ENCODE measurements at places on chromosomes 12 and 14. TPM values are rescaled to one million over a fixed set of nuclear protein-coding genes. Genes with fewer than 3 reads are reported as not detected.
A peak's percentile ranks its signal among the peaks of the same experiment; 100 is the strongest.

- H3K36me3 ChIP-seq: no peaks in the 10 kb centered on the region
- no peak overlapping the region for H3K27ac ChIP-seq
- no peak overlapping the region for H3K4me3 ChIP-seq
- peaks cover 4% of the 10 kb centered on the region for H3K27me3 ChIP-seq
- peaks cover 13% of the 10 kb centered on the region for H3K4me1 ChIP-seq
Measured at GRCh38 chr12:64525461-64526160, 73.7 kb downstream of the TBK1 start.

DNA sequence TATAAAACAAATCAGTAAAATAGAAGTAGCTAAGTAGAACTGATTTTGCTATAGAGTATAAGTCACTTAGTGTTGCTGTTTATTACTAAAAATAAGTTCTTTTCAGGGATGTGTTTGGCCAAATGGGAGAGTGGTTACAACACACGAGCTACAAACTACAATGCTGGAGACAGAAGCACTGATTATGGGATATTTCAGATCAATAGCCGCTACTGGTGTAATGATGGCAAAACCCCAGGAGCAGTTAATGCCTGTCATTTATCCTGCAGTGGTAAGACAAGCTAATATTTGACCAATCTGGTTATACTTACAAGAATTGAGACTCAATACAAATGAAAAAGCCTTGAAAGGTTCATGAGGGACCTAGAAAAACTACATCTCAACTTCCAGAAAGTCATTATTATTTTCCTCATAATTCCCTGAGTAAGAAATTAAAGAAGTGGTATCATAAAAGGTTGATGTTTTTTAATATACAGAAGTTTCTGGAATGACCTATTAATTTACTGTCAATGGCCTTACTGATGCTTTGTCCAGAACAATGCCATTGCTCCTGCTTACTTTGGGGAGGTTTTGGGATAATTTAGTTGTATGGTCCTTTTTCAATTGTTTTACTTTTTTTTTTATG lies 1.9 kb downstream of the LYZ start:
- no peak overlapping the region for H3K4me3 ChIP-seq
- H3K27me3 ChIP-seq: peaks cover 14% of the 10 kb centered on the region
- H3K27ac ChIP-seq: no peak overlapping the region
- peaks cover 5% of the 10 kb centered on the region for H3K4me1 ChIP-seq

Gene KRT80
- total RNA-seq: not detected

Gene CLEC12A
- 0.83 TPM for total RNA-seq

- H3K4me1 ChIP-seq: no peaks in the 10 kb centered on the region
- no peak for DNase-seq
- no peak overlapping the region for H3K27ac ChIP-seq
- H3K4me3 ChIP-seq: no peak overlapping the region
- no peaks in the 10 kb centered on the region for H3K36me3 ChIP-seq
- peaks cover 7% of the 10 kb centered on the region for H3K27me3 ChIP-seq
Measured at GRCh38 chr12:125324861-125325490, 259.7 kb downstream of the AACS start.

Gene MYO1A
- 1.4 TPM for total RNA-seq

GRCh38 chr14:71964716-71965115 lies 32.5 kb downstream of the RGS6 start:
- peaks cover 9% of the 10 kb centered on the region for H3K27me3 ChIP-seq
- no peak overlapping the region for H3K27ac ChIP-seq
- no peaks in the 10 kb centered on the region for H3K36me3 ChIP-seq
- no peak for DNase-seq

Gene DEPDC4
- 2.1 TPM for total RNA-seq

DNA sequence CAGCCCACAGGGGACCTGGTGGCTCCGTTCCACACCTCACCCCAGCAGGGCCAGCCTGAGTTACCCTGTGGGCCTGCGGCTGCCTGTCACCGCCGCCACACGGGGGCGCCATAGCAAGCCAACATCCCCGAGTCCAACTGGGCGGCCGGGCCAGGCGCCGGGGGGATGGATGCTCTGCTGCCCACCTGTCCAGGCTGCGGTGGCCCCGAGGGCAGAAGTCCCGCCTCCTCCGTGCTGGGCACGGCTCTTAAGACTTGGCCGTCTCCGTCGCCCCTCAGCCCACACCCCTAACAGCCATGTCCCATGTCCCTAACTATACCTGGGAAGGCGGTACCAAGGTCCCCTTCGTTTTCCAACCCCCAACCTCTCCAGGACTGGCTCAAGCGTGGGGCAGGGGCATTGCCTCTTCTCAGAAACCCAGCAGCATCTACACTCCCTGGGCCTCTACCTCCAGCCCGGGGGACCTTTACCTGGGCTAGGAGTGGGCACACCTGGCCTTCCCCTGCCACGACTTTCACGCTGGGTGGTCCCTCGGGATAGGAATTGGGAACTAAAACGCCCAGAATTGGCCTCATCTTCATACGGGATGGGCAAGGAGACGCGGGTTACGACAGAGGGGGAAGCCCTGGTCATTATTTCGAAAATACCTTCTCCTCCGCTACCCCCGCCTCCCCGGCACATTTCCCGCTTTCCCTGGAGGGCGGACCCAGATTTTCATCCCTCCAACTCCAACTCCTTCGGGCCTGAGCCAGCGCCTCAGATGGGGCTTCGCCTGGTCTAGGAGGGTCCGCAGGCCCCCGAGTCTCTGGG lies 1.1 kb upstream of the CYP46A1 start:
- peak; percentile 84 for DNase-seq
- no peaks in the 10 kb centered on the region for H3K36me3 ChIP-seq
- peak overlapping the region; percentile 86 for H3K4me3 ChIP-seq
- peak overlapping the region; percentile 94 for H3K27ac ChIP-seq
- peaks cover 21% of the 10 kb centered on the region for H3K27me3 ChIP-seq

- no peak overlapping the region for H3K27ac ChIP-seq
- DNase-seq: no peak
- no peaks in the 10 kb centered on the region for H3K36me3 ChIP-seq
- no peaks in the 10 kb centered on the region for H3K27me3 ChIP-seq
- H3K4me3 ChIP-seq: no peak overlapping the region
Measured at GRCh38 chr14:28875934-28876571, 109.5 kb downstream of the FOXG1 start.

GRCh38 chr12:78938341-78939084 lies 73.9 kb downstream of the SYT1 start:
- no peak overlapping the region for H3K4me3 ChIP-seq
- no peak overlapping the region for H3K27ac ChIP-seq
- H3K27me3 ChIP-seq: no peaks in the 10 kb centered on the region

- no peak for DNase-seq
- H3K4me3 ChIP-seq: no peak overlapping the region
- H3K36me3 ChIP-seq: peaks cover 75% of the 10 kb centered on the region
- no peak overlapping the region for H3K27ac ChIP-seq
- no peaks in the 10 kb centered on the region for H3K27me3 ChIP-seq
Measured at GRCh38 chr14:50030036-50030435, 86.3 kb downstream of the VCPKMT start.

GRCh38 chr14:105883066-105884005 lies 357.0 kb downstream of the TMEM121 start:
- DNase-seq: no peak
- no peak overlapping the region for H3K27ac ChIP-seq
- peaks cover 16% of the 10 kb centered on the region for H3K4me1 ChIP-seq
- H3K4me3 ChIP-seq: no peak overlapping the region
- no peaks in the 10 kb centered on the region for H3K36me3 ChIP-seq

Gene CCDC184
- total RNA-seq: 0.17 TPM

- H3K4me1 ChIP-seq: no peaks in the 10 kb centered on the region
- no peaks in the 10 kb centered on the region for H3K27me3 ChIP-seq
- no peaks in the 10 kb centered on the region for H3K36me3 ChIP-seq
- no peak overlapping the region for H3K27ac ChIP-seq
- no peak for DNase-seq
Measured at GRCh38 chr14:85617791-85618190, 87.8 kb downstream of the FLRT2 start.

Gene GYS2
- not detected for total RNA-seq

GRCh38 chr12:3105690-3106479 lies 28.7 kb downstream of the TSPAN9 start:
- H3K27me3 ChIP-seq: peaks cover 15% of the 10 kb centered on the region
- no peak overlapping the region for H3K4me3 ChIP-seq
- H3K36me3 ChIP-seq: no peaks in the 10 kb centered on the region
- H3K4me1 ChIP-seq: peaks cover 13% of the 10 kb centered on the region
- peak; percentile 23 for DNase-seq

Gene NANOG
- total RNA-seq: not detected

DNA sequence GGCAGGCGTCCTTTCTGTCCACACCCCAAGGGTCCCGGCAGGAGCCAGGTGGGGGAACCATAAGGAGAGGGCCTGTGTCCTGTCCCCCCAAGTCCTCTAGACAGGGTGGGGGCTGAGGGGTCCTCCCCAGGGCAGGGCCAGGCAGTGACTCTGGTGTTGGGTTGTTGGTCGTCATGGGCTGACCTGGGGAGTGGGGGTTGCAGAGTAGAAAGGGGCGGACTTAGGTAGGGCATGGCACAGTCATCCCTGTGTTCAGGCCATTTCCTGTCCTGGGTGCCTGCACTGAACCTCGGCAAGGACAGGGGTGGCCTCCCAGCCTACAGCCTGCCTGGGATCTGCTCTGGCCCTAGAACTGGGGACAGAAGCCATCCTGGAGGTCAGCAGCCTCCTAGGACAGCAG lies 356.2 kb downstream of the TMEM121 start:
- peaks cover 9% of the 10 kb centered on the region for H3K4me1 ChIP-seq
- peaks cover 10% of the 10 kb centered on the region for H3K27me3 ChIP-seq
- no peaks in the 10 kb centered on the region for H3K36me3 ChIP-seq
- DNase-seq: no peak

Gene PTPRR
- total RNA-seq: not detected

DNA sequence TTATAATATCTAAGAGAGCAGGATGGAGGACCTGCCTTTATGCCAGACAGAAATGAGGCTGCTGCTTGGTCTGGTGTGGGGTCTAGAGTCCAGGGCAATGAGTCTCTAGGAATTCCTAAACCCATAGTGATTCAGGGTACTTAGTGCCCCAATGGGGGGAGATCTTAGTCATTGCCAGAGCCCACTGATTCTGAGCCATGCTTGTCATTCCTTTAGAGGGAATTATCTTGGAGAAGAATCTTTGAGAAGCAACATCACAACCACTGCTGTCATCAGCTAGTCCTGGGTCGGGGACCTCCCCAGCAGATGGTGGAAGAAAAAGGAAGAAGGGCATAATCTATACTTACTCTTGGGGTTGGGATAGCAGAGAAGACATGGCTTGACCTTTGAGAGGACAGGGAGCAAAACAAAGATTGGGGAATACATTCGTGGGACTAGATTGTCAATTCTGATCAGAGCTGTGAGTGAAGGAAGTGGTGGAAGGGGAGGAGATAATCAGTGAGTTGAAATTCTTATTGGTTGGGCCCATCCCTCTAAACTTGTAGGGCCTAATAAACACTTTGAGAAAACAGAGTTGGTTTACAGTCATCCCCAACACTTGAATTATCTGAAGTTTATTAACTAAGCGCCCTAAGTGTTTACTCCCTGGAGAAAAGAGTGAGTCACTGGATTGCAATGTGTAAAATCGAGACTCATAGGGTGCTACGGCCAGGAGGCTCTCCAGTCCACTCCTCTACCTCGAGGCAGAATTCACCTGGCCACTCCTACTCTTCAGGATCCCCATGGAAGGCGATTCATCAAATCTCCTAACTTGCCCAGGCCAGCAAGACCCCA lies 3.0 kb upstream of the KRT3 start:
- no peak overlapping the region for H3K4me3 ChIP-seq
- H3K36me3 ChIP-seq: no peaks in the 10 kb centered on the region
- no peaks in the 10 kb centered on the region for H3K27me3 ChIP-seq
- no peak overlapping the region for H3K27ac ChIP-seq
- DNase-seq: no peak

Gene FAIM2
- total RNA-seq: 0.33 TPM

Gene RTN1
- not detected for total RNA-seq

Gene SERPINA5
- not detected for total RNA-seq

GRCh38 chr12:68998041-68998440 lies 65.1 kb upstream of the CPM start:
- H3K27ac ChIP-seq: no peak overlapping the region
- no peaks in the 10 kb centered on the region for H3K4me1 ChIP-seq
- no peak for DNase-seq

Gene ZDHHC22
- not detected for total RNA-seq

DNA sequence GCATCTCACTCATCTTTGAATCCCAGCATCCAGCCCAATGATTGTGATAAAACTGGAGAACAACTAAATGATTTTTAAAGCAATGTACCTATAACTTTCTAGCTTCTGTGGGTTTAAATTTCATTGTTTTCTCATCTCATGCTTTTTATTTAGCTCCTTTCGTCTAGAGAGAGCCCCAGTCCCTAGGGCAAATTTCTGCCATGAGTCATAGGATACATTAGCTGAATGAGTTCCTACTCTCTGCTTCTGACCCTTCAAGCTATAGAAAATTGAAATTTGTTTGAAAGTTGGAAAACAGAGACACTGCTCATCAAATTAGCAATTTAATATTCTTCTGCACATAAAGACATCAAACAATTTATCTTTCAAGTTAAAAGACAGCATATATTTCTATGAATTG lies 113.9 kb downstream of the KIF21A start:
- H3K4me1 ChIP-seq: peaks cover 16% of the 10 kb centered on the region
- H3K27ac ChIP-seq: no peak overlapping the region
- no peak for DNase-seq

DNA sequence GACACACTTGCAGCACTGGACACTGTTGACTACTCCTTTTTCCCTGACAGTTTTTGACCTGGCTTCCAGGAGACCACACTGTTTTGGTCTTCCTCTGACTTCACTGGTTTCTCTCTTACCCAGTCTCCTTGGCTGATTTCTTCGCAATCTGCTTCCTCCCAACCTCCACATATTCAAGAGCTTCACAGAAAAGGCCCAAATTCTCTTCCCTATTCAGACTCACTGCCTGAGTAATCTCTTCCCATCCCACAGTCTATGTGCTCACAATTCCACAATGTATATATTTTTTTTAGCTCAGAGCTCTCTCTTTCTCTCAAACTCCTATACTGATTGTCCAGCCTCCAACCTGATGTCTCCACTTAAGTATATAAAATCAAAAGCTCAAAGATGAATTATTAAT lies 115.4 kb downstream of the SINHCAF start:
- H3K4me1 ChIP-seq: no peaks in the 10 kb centered on the region
- H3K4me3 ChIP-seq: no peak overlapping the region
- H3K36me3 ChIP-seq: no peaks in the 10 kb centered on the region
- no peak for DNase-seq

Gene PLBD1
- not detected for total RNA-seq

Gene TAS2R13
- total RNA-seq: 1.1 TPM

Data from activated CD4-positive, alpha-beta T cell treated with anti-CD3 and anti-CD28 coated beads, Interleukin-2, amount 10 ng/mL, durations not matched to agents 7 days and 5 days (primary cell).